ENCODE measurements at places on chromosomes 4 and X.

DNA sequence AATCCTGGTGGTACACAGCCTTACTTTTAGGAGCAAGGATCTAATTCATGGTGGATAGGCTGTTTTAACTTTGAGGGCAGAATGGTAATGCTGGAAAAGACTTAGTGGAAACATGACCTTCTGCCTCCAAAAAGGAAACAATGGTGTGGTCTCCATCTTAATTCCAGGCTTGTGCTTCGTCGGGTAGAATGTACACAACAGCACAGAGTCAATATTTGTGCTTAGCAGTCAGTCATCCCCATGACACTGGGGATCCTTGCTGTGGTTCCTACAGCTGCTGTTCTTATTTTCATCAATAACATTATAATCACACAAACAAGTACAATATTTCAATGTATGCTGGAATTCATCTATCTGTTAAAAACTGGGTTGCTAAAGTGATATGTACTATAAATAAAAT is 104.4 kb downstream of the HHIP start:
- no peak for DNase-seq

GRCh38 chr4:17313194-17313593 is 198.7 kb downstream of the QDPR start:
- no peak for DNase-seq

DNA sequence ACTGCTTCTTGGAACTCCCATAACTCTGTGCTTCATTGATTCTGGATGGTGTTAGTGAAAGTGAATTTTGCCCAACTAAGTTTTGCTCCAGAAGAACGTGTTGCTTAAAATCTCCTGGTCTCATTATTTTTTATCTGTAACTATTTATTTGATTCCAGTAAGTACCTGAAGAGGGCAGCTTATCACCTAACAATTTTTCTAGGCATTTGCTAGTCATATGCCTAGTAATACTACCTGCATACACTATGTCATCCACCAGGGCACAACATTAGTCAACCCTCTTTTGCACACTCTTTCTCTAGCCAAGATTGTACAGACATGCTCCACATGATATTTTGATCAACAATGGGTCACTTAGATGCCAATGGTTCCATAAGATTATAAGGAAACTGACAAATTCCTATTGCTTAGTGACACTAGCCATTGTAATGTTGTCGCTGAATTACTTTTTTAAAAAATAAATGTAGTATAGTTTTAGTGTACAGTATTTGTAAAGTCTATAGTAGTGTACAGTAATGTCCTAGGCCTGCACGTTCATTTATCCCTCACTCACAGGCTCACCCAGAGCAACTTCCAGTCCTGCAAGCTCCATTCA is 499.9 kb upstream of the AADAT start:
- DNase-seq: peak; percentile 50

DNA sequence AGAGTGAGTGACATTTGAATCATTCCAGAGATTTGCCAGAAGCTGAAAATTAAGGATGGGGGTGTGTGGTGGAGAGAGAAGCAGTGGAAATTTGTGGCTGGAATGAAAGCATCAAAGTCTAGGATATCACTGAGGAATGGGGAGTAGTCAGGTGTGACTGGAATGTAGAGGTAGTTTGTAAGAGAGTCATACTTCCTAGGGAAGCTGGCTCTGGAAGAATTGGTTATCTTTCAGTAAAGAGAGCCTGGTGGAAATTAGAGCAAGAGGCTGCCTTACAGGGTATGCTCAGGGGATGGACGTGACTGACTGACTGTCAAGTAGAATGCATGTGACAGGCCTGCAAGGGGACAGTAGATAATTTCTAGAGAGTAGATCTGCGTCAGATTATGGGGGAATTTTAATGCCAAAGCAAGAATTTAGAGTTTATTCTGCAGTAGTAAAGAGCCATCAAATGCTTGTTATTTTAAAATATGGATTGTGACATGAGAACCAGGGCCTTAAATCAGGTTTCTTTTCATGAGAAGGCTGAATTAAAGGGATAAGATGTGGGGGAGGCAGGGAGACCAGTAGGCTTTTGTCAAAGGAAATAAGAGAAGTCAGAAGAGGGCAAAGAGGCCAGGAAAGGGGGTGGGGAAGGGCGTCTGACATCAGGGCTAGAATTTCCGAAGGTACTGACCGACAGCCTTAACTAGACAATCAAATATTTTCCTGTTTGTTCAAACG is 109.9 kb downstream of the AFF1 start:
- DNase-seq: no peak

- DNase-seq: no peak
Observed at GRCh38 chr4:176357359-176358082, 37.8 kb downstream of the SPCS3 start.
